ENCODE measurements at places on chromosomes 11 and 22.

DNA sequence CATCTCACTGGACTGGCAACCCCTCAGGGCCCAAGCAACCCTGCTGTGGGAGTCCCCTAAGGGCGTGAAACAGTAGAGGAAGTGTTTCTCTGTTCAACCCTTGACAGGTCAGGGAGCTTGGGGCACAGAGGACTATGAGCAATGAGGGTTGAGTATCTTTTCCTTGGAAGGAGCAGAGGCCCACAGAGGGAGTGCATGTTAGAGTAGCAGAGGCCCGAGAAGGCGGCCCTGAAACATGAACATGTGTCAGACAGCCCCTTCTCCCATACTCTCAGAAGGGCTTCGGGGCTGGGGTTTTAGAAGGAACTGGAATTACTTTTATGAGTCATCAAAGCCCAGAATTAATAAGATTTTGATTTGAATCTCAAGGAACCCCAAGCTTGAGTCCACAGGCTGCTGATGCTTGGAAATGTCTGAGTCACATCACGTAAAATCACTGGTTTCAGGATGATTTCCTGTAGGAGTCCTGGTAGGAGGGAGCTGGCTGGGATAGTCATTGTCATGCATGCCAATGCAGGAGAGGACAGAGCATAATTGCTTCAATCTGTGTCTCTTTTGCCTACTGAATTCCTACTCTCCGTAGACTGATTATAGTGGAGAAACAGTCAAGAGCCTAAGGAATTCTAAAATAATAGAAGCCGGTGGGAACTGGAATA is 22.6 kb downstream of the C11orf71 start:
- no peak for DNase-seq

- DNase-seq, result no peak
Observed at GRCh38 chr11:77724636-77725035, 87.0 kb upstream of the CLNS1A start.

DNA sequence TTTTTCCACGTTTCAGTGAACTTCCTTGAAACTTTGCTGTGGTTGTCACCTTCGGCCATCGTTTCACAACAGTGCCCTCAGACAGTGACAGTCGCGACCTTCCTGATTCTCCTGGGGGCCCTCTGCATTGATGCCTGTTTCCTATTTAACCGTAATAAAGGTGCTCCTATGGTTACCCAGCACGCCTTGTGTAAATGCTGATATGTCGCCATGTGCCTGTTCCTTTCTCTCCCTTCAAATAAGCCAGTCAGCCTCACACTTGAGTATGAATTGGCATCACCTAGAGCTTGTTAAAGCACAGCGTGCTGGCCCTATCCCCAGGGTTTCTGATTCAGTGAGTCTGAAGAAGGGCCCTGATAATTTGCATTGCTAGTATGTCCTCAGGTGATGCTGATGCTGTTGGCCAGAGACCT is 104.8 kb downstream of the MICAL2 start:
- DNase-seq, result no peak

DNA sequence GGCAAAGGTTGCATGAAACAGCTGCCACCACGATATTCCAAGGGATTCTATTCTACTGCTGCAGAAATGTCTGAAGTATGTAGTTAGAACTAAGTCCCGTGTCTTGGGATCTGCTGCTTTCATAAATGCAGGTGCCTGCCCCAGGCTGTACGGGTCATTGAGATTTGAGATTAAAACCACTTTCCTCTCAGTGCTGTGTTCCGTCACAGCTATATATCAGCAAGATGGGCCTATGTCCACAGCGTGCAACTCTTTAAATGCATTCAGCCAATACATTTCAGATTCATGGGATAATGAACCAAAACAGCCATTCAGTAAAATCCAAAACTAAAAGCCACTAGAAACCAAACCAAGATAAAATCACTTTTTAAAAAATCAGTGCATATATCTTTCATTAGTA is 107.3 kb upstream of the LUZP2 start:
- DNase-seq, result no peak

DNA sequence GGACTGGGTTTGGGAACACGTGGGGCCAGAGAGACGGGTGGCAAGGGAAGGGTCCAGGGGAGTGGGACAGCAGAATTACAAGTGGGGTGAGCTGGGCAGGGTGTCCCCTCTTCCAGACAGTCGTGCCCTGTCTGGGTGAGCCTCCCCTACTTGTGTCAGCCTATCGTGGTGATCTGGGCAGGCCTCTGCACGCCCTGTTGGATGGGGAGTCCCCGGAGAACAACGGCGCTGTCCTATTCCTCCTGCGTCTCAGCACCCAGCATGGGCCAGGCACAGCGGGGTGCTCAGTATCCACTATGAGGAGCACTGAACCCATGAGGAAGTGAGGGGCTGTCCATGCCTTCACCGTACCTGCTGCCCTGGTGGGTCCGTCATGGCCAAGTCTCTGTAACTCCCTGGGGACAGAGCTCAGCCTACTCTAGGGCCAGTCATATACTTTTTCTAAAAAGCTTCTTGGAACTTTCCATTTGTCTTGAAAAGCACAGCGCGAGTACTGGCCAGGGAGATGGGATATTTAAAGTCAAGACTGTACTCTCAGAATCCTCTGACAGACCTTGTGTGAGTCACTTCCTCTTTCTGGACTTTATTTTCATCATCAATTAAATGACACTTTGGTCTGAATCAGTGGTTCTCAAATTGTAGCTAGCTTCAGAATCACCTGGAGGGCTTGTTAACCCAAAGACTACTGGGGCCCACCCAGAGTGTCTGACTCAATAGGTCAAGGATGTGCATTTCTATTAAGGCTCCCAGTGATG is 81.7 kb upstream of the NECTIN1 start:
- DNase-seq, result no peak

DNA sequence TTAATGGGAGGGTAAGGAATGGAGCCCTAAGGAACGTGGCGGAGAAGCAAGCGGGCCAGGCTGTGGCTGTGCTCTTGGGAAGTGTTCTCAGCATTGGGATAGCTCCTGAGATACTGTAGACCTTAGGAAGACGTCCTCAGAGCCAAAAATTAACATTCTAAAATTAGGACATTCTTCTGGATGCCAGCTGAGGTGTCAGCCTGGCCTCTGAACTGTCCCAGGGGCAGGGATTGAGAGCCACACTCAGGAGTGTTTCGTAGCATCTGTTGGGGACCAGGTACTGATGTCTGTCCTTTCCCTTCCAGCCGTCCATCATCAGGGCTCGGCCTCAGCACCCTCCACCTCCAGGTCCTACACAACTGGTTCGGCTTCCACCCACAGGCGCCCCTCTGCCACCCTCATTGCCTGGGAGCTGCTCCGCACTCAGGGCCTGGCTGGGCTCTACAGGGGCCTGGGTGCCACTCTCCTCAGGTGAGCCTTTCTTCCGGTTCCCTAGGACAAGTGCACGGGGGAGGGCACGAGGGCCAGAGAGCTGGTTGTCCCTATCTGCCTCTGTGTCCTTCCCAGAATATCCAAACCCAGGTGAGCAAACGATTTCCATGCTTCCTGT is 23.6 kb downstream of the SLC25A18 start:
- no peak for DNase-seq

- DNase-seq, result no peak
Observed at GRCh38 chr11:37572491-37573171, 974.6 kb upstream of the RAG2 start.

- DNase-seq, result no peak
Observed at GRCh38 chr11:69304258-69304657, 10.3 kb downstream of the MYEOV start.

- no peak for DNase-seq
Observed at GRCh38 chr11:75855206-75855605, 40.2 kb downstream of the UVRAG start.

GRCh38 chr11:122085264-122085663 is 30.8 kb downstream of the BLID start:
- DNase-seq, result no peak

DNA sequence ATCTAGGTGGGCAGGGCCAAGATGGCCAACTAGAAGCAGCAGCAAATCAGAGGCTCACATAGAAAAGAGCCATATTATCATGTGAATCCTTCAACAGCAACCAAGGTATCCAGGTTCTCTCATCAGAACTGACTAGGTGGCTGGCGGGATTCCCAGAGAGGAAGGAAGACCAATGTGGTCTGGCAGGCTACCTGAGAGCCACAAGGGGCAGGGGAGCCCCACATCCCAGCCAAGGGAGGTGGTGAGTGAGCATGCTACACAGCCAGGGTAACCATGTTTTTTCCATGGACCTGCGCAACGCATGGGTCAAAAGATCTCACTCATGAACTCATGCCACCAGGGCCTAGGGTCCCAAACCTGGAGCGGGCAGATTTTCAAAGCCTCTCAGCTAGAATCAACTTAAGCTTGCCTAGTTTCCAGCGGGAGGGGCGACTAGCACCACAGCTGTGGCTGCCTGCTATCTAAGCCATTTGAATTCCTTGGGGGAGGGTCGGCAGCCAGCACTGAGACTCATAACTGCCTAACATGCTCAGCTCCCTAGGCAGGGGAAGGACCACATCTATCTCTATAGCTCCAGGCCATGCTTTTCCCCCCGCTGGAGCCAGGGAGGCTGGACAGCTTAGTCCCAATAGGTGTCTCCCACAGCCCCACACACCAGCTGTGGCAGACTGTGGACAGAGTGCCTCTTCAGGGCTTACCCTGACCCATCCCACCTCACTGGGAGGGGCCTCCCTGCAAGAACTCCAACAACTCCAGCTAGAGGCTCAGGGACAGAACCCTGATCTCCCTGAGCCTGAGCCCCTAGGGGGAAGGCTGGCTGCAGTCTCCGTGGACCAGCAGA is 28.7 kb upstream of the CASP12 start:
- no peak for DNase-seq

GRCh38 chr11:44559207-44559939 is 6.1 kb upstream of the CD82 start:
- no peak for DNase-seq

DNA sequence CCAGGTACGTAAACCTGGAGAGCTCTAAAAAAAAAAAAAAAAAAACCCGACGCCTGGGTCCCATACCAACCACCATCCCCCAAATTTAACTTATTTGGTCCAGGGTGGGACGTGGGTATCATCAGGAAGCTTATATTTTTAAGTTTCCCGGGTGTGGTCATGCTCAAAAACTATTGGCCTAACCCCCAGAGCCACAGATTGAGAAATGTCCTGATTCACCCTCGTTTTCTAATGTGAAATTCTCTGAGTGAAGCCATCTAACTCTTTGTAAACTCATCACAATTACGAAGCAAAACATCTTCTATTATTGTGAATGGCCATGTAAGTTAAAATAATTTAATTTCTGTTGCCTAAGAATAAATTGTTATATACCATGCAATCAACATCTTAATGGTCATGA is 29.6 kb downstream of the PAK1 start:
- no peak for DNase-seq

DNA sequence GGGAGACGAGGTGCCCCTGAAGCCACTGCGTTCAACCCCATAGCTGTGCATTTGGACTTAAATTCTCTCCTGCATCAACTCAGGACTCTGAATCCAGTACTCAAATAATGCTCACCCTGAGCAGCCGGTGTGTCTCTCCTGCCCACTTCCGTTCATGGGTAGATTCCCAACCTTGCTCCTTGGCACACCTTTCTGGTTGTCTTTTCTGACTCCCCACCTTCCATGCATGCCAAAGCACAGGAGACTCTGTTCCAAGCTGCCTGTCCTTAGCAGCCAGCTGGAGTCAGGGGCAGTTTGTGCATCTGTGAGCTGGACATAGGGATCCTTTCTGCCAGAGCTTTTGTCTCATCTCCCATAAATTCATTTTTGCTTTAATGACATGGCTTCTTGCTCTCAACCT is 1242.5 kb downstream of the TBC1D22A start:
- DNase-seq, result no peak

Measured in naive thymus-derived CD4-positive, alpha-beta T cell (primary cell).